NCI-H446 treated with DMSO at 0.1 percent for 48 hours (cell line): ENCODE measurements at places on chromosomes 3 and 15.

GRCh38 chr15:98805434-98806274 lies 157.3 kb downstream of the IGF1R start:
- no peak for DNase-seq

DNA sequence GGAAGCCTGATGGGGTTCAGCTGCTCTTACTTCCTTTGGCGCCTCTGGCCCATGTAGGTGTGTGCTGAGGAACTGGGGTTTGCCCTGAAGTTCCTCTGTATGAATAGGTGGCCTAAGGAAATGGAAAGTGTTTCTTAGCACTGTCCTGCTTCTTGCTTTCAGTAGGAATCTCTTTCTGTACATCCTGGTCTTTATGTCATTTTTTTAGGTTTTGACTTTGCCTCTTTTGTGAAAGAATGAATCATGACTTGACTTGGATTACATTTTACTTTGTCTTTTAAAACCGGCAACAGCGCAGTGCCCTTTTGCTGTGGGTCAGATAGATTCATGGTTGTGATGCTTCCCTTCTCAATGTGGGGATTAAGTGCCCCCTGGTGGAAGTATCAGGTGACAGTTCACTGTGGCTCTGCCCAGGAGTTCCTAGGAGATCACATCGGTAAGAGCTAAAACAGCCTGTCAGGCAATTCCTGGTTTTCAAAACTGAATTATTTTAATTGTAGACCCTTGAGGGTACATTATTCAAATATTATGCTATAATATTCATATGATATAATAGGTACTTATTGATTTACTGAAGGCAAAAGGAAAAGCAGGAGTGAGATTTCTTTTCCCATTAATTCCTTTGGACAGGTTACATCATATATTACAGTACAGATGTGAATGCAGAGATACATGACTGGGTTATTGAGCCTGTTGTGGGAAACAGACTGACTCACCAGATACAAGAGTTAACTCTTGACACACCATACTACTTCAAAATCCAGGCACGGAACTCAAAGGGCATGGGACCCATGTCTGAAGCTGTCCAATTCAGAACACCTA lies 95.4 kb downstream of the HCN4 start:
- no peak for DNase-seq

- no peak for DNase-seq
These were observed 40.2 kb upstream of the ZBTB20 start for GRCh38 chr3:115187149-115187757.

DNA sequence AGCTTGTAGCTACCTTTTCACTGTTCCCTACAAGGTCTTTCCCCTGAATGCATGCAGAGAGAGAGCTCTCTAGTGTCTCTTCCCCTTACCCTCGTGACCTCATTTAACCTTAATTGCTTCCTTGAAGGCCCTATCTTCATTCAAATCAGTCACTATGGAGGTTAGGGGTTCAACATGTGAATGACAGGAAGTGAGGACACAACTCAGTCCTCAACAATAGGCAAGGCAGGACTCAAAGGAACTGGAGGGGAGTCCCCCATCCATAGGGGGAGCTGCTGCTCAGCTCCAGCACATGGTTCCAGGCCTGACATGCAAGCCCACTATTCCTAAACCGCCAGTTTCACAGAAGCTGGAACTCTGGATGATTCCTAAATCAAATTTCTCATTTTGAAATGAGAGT lies 33.8 kb upstream of the GYG1 start:
- DNase-seq, result no peak

- DNase-seq, result no peak
These were observed 142.7 kb downstream of the GHSR start for GRCh38 chr3:172305552-172305951.

- DNase-seq, result no peak
These were observed 37.6 kb downstream of the DNASE1L3 start for GRCh38 chr3:58173029-58173668.

GRCh38 chr3:52983828-52984227 lies 62.0 kb downstream of the SFMBT1 start:
- DNase-seq, result no peak

DNA sequence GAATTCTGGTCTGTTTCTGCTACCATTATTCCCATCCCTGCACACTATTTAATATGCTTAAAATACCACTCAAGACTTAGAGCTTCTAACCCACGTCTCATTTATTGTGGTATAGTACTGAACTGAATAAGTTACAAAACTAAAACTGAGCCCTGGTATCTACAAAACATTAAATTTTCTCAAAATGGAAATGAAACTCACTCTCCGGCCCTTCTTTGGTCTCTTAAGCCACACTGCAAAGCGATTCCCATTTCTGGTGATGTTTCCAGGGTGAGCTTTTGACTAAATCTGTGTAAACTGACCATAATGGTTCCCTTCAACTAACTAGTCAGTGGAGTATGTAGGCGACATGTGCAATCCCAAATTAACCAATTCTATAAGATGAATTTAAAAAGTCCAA lies 18.6 kb downstream of the KPNA4 start:
- DNase-seq, result no peak

DNA sequence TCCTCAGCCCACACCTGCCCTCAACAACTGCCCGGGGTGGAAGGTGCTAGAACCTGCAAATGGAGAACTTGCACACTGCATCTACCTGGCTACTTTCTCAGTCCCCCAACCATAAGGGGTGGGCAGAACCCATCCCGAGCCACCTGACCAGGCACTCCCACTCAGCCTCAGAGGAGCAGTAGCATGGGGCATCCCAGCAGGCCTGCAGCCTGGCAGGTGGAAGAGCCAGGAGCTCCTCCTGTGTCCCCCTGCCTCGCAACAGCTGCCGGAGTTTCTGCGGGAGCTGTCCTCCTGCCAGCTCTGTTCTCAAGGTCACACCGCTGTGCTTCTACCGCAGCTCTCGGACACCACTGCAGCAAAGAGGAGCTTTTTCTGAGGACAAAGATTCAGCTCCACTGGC lies 27.5 kb downstream of the RAB6B start:
- no peak for DNase-seq

DNA sequence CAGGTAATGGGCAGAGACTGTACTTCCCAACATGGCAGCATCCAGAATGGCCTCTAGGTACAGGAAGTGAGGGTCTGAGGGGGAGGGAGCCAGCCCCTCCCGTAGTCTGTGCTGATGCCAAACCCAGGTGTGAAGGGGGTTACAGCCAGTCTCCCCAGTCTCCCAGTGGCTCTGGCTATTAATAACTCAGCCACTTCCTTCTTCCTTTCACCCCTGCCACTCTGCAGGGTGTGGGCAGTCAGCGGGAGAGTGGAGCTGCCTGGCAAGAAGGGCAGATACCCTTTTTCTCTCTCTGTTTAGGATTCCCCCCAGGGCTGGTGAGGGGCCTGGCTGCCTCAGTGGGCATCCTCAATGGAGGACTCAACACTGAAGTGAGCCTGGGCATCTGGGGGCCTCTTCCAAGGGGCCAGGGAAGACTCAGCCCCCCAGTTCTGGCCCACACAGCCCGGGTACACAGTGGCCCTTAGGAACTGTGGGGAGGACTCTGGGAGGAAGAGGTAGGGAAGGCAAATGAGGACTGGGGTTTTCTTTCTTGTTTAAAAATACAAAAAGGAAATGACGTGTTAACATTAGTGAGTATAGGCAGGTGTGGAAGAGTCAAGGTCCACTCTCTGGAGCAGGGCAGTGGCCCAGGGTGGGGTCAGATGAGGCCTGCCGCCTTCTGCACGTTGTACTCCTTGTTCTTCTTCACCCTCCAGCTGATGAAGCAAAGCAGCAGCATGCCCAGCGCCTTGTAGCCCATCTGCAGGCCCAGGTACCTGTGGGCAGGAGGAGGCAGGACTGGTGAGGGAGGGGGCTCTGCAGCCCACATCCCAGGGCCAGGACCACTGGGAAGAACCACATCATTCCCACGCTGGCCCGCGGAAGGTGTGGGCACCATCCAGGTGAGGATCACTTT lies 38.6 kb upstream of the RAB6B start:
- DNase-seq, result no peak

DNA sequence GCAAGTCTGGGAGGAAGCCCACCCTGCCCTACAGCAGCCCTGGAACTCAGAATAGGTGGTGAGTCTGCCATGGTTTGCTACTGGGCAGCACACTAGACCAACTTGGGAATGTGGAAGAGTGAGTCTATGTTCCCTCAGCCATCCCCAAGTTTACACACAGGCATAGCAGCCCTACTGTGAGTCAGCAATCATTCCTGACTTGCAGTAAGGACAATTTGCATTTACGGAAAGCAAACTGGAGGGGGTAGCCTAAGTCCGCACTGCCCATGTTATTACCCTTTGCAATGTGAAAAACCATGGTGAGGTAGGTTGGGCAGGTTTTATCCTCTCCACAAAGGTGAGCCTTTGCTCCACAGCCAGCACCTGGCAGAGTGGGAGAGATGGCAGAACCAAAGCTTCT lies 4.6 kb downstream of the TCTA start:
- DNase-seq, result no peak
